ENCODE measurements at places on chromosomes 7 and 10.

GRCh38 chr10:86036544-86036831, 330.1 kb downstream of the GRID1 start:
- no peak for DNase-seq

- no peak for DNase-seq
Observed at GRCh38 chr7:150351587-150352194, 10.3 kb upstream of the RARRES2 start.

GRCh38 chr7:152180587-152180986, 155.1 kb downstream of the GALNT11 start:
- no peak for DNase-seq

- DNase-seq, result no peak
Observed at GRCh38 chr7:6392712-6393666, 54.8 kb downstream of the DAGLB start.

- DNase-seq, result no peak
Observed at GRCh38 chr7:150820148-150820547, 19.6 kb downstream of the TMEM176A start.

- DNase-seq, result no peak
Observed at GRCh38 chr7:4836206-4836661, 25.6 kb downstream of the PAPOLB start.

DNA sequence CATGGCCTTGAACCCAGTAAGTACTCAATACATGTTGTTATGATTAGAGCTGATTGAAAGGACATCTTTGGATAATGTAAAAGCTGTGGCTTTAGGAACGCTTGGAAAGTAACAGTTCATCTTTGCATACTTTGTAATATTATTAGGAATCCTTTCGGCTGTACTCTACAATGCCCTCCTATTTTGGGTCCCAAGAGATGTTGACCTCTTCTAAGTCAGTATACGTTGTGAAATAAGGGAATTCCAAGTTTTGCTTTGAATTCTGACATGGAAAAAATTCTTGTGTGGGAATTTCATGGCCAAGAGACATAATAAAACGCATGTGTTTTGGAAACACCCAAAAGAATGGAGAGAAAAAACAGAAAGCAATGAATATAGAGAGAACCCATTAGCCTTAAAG, 7.7 kb downstream of the AGR3 start:
- no peak for DNase-seq

GRCh38 chr7:21020667-21021066, 234.0 kb upstream of the SP8 start:
- DNase-seq, result no peak

DNA sequence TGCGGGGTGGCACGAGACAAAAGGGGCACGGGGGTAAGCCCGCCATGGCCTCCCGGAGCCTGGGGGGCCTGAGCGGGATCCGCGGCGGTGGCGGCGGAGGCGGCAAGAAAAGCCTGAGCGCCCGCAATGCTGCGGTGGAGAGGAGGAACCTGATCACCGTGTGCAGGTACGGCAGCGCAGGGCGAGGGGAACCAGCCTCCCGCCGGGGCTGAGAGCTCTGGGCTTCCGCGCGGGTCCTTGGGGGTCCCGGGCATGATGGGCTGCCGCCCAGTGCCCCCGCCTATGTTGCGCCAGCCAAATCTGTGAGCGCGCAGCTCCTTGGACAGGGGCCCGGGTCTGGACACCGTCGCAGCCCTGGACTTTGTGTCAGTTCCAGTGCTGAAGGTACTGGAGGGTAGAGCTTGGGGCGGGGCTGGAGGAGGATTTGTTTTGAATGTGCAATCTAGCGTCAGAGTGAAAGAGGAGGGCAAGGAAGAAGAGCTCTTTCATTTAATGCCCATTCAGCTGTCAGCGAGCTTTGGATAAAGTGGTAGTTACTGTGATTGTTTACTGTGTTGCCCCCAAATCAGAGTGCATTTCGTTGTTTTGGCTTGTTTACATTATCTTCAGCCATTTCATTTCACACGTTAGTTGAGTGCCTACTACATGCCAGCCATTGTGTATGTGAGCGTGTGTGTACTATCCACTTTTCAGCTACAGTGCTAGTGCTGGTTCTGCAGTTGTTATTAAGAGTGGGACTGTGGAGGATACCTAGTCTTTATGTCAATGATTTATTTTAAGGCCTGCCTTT, 777 bp downstream of the RUNDC3B start:
- DNase-seq, result no peak

DNA sequence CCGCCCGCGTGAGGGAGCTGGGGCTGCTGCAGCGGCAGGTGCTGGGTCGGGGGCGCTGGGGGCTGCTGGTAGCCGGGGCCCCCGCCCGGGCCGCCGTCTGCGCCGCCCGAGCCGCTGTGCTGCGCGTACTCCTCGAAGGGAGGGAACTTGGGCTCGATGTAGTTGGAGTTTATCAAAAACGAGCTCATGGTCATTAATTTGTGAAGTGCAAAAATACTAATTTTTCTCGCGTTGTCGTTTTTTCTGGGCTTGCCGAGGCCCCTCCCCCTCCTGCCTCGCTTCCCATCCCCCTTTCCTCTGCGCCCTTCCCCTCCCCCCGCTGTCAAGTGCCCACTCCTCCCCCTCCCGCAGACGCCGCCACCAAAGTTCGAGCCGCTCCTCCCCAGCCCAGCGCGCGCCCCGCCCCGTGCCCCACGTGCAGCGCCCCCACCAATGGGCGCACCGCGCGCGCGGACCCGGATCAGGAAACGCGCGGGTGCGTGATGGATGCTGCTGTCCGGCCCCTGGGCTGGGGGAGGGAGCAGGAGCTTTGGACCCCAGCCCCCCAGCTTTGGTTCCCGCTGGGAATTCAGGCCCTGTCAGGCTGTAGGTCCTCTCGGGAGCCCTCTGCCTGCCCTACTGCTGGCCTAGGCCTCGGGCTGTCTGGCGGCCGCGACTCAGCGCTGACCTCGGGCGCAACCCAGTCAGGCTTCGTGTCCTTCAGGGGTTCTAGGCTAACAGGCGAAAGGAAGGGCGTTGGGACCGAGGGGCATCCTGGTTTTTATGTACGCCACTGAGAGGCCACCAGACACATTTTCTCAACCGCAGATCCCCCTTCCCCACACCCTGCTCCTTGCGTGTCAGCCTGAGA, at the start of gene HOXA4:
Gene HOXA4, minus strand, starts transcription at position 218 of the 850 bp plus-strand sequence. Its CDS starts 24 bp downstream, at position 194.
- peak; percentile 50 for DNase-seq

- no peak for DNase-seq
Observed at GRCh38 chr7:83608716-83609115, 40.2 kb downstream of the SEMA3E start.

DNA sequence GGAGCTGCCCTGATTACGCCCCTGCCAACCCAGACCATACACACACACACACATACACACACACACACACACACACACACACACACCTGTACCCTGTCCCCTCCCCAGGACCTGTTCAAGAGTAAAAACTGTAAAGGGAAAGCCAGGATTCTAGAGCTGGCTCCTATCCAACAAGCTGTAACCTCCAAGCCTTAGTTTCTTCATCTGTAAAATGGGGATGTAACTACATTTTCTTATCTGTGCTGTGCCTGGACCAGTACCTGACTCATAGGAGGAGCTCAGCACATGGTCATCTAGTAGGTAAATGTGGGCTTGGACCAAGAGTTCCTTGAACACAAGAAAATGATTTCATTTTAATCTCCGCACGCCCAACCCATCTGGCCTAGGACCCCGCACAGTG, 128.8 kb downstream of the ZMIZ1 start:
- DNase-seq, result no peak

GRCh38 chr7:149884541-149884940, 10.8 kb downstream of the ATP6V0E2 start:
- no peak for DNase-seq

- no peak for DNase-seq
Observed at GRCh38 chr7:84076219-84076618, 118.4 kb downstream of the SEMA3A start.

DNA sequence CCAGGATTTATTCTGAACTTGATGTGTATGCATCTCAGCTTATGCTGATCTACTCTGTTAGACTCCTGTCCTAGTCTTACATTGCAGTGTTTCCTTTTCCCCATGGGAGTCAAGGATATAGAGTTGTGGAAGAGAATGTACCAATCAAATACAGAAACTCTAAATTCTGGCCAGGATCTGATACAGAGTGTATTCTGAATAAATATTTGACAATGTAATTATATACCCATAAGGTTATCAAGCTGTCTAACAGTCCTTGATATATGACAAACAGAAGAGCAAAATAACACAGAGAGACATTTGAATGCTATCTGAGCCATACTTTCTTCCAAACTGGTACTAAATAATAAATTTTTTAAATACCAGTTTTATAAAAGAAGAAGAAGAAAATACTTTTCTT, 116.8 kb downstream of the ETV1 start:
- DNase-seq, result no peak

DNA sequence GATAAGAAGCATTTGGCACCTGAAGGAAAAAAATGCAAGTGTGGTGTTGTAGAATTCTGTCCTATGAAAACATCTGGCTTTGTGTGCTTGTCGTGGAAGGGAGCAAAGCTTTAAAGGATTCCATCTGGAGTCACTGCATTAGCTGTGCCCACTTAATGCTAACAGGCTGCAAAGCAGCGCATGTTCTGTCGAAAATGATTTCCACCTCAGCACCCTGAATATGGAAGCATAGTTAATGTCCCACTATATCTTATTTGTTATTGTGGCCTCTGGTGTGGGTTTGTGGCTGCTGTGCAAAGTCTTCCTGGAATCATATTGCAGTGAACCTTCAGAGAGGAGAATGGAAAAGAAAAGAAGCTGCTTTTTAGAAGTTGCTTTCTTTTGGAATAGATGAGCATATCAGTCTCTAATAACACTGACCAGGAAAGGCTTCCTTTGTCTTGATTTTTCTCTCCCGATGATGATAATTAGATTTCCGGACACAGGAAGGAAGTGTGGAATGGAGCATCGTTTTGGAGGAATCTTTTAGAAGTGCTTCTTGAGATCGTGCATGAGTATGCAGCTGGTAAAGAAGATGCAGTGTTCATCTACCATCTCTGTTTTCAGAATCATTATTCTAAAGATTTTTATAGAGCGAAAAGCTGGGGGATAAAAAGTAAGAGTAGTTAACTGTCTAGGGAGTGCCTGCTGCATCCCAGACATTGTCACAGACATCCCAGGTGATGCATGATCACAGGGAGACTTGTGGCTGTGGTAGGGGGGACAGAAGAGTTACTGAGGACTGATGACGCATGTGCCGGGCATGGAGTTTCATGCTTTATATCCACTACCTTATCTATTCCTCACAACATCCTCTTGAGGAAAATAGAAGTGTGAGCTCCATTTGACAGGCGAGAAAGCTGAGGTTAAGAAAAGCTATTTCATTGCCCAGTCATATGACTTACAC, 54.6 kb downstream of the TEX36 start:
- no peak for DNase-seq

GRCh38 chr10:23325132-23325531, 19.5 kb downstream of the C10orf67 start:
- no peak for DNase-seq

DNA sequence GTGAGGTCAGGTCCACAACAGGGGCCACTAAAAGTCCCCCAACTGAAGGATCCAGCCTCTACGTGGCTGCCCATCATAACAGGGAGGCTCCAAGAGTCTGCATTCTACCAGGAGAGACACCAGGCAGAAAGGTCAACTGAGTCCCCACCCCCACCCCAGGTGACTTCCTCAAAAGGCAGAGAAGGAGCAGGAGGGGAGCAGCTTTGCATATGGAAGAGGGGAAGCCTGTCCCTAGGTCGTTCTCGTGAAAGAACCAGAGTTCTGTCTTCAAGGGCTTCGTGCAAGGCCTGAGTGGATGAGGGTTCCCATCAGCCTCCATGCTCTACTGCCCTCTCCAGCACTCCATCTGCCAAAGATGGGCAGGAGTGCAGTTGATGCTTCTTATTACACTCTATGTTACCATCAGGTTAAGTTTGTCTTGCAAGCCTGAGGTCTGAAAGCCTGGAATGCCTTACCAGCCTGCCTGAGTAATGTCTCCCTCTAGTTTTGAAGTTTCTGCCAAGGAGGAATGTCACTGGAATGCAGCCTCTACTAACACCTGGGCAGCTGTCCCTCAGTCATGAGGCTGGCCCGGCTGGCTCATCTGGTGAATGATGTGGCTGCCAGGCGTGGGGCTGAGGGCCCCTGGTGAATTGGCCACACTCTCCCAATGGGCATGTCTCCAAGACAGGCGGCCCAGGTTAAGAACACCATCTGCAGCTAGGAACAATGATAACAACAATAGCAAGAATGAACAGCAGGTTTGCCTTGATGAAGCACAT, 54.3 kb upstream of the SMNDC1 start:
- DNase-seq, result no peak

DNA sequence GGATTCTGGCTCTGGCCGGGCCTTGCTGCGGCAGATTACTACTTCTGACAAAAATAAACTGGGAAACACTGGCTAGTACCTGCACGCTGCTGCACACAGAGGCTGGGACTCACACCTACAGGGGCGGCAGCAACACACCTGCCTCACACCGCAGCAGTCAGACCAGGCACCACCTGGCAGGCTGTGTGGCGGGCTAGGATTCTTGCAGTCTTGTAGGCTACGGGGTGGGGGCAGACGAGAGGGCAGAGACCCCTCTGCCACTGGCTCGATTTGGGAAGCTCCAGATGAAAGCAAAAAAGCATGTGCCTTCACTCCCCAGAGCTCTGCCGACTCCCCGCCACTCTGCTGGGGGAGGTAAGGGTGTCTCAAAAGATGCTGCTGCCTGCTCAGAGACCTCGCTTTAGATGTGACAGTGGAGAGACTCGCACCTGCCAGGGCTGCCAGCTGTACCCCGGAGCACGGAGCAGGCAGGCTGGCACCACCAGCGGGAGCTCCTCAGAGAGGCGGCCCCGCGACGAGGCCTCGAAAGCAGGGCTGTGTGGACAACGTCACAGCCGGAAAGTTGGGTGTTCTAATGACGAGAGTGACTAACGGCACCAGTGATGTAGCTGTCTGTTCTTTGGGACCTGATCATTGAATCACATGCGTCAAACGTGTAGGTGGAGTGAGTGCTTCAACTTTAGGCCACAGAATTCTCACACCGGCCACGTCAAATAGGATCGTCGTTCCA, 250.5 kb downstream of the ZMYND11 start:
- no peak for DNase-seq

DNA sequence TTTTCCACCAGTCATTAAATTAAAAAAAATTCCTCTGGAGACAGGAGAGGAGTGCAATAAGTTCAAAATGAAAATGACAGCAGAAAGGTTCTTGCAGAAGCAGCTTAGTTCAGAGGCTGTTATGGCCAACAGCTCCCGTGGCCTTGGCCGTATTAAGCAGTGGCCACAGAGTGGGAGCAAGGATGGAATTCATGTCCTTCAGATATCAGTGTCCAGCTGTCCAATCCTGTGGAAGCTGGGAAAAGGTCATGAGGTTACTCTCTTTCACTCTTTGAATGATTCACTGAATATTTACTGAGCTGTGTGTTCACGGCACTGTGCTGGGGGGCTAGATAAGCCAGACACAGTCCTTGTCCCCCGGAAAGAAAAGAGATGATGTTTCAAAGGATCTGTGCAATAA, 231.8 kb downstream of the BMPER start:
- no peak for DNase-seq

DNA sequence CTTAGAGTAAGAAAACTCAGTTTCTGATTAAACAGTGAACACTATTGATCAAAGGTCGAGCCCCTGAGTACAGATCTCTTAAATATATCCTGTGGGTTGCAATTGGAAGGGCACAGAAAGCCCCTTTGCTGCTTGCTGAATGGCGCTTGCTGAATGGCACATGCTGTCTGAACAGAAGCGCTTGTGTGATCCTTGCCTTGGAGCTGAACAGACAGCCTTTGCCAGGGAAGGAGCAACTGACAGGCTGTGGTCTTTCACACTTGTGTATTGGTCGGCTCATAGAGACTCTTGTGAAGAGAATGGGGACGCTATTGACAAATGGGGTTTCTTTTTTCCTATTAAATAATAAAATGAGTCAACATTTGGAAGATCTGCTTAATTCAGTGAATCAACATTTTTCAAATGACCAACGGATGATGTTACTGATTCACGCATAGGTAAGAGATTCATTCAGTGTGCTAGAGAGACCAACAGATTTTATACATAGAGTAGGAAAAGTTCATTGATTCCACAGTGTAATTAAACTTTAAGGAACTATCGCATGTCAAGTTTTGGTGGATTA, 99.4 kb upstream of the TNS3 start:
- no peak for DNase-seq
